ENCODE measurements at places on chromosomes 5 and 9.

DNA sequence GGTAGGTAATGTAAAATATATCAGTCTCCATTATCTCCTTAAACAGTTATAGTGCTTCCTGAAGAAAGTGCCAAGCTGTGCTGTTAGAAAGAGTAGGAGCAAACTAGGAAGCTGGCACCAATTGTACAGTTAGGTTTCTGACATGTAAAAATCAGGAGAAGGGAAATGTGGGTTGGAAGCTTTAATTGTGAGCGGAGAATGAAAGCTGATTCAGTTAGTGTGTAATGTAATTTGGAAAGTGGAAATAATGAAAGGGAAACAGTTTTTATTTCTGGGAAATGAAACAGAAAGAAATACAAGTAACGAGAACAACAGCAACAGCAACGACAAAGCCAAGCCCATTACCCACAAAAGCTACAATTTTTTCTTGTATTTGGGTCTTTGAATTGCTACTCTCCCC lies 48.8 kb upstream of the JAK2 start:
- no peak for DNase-seq

DNA sequence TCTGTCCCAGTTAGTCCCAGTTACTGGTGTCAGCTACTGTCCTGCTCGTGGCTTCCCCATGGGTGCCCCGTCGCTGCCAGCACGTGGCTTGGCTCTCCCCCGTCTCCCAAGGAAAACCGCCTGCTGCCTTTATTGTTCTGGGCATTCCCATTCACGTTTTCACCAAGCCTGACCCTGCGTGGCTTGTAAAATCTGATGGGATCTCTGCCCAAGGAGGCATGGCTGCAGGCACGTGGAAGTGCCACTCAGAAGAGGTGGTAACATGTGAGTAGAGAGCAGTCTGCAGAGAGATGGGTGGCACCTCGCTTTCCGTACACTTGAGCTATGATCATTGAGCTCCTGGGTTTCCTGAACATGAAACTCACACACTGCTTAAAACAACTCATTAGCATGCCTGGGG lies 429.2 kb upstream of the KLF4 start:
- no peak for DNase-seq

DNA sequence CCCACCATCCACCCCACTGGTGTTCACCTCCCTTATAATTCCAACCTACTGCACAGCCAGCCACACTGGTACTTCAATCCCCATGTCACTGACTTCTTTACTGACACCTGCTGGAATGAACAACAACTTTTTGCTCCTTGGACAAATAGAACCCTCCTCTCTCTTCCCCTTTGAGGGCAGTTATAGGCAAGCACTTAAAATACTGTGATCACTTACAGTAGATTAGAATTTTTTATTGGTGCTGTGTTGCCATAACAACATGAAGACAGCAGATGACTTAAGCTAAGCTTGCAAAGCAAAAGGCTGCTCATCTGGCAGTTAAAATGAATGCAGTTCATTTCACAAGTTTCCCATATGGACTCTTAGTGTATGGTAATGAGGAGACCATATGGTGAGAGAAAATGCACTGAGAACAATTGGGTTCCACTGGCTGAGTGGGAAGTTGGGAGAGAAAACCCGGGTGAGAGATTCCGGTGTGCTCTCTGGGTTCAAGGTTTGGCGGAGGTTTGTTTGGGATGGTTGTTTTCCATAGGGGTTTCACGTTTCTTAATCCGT lies 374.3 kb downstream of the EBF1 start:
- peak; percentile 85 for DNase-seq

- DNase-seq, result no peak
These were observed 47.8 kb upstream of the ADAMTS2 start for GRCh38 chr5:179393078-179393477.

GRCh38 chr9:14978022-14979000 lies 68.1 kb upstream of the FREM1 start:
- no peak for DNase-seq

DNA sequence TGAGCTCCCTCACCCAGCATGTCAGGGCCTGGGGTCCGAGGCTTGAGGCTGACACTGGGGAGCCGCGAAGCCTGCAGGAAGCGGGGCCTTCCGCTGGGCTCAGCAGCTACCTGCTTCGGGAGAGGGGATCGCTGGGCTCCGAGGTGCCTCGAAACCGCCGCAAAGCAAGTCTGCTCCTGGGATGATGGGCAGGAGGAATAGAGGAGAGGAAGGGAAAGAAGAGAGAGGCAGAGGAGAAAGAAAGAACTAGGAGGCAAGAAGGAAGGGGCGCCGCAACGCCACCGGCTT lies 1.5 kb upstream of the PRDM12 start:
- no peak for DNase-seq

GRCh38 chr5:154237946-154238345 lies 47.4 kb downstream of the GALNT10 start:
- DNase-seq, result no peak

DNA sequence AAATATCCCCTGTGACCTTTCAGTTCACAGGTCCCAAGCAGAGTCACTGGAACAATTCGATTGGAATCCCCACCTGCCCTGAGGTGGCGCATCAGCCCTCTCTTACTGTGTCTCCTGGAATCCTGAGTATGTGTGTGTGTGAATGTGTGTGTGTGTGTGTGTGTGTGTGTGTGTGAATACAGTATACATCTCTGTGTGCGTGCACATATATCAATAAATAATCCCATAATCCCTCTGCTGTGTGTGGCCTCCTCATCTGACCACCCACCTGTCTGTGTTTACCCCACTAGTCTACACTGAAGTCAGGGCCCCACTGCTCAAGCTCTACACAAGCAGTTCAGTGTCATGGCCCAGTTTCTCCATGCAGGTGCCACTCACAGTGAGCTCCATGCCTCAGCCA lies 187.4 kb downstream of the ERCC6L2 start:
- DNase-seq, result no peak

- DNase-seq, result no peak
These were observed 31.0 kb downstream of the TPPP start for GRCh38 chr5:661891-662750.

DNA sequence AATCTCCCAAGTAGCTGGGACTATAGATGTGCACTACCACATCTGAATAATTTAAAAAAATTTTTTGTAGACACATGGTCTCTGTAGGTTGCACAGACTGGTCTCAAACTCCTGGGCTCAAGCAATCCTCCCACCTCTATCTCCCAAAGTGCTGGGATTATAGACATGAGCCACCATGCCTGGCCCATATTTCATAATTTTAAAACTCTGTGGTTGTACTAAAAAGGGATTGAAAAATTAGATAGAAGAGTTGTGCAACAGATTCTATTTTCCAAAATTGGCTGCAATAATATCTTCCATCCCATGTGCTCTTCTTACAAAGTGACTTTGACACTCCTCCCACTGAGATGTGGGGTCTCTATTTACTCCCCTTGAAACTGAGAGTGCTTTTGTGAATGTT lies 7.6 kb upstream of the UHRF2 start:
- no peak for DNase-seq

DNA sequence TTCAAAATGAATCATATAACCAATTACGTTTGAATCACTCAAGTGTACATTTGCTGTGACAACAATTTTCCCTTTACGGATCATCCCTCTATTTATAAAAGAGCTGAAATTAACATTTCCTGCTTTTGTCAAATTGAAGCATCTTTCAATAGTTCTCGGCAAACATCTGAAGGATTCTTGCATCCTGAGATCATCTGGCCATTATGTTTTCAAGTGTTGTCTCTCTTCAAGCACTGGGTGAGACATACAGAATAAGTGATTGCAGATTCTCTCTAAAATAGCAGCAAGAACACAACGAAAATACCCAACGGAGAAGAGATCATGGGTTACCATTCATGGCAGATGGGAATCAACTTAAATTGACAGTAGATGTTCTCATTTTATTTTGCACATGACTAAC lies 283.4 kb upstream of the GRAMD2B start:
- DNase-seq, result no peak

- DNase-seq, result no peak
These were observed 155.7 kb upstream of the PCSK5 start for GRCh38 chr9:75734802-75735201.

DNA sequence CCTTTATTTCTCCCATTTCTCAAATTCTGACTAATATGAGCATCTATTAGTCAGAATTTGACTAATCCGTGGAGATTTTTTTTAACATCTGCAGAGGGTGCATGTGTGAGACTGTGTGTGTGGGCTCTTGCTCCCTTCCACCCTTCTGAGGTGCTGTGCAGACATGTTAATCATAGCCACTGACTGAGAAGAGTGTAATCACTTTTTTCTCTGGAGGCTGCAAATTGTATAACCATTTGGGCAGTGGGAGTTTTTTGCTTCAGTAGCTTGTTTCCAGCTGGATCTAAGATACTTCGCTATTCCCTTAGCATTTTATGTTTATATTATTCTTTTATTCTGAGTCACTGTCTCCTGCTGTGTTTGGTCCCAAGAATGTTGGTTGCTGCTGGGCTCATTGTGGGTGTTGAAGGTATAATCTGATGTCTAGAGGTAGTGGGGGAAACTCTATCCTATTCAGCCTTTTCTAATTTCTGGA lies 66.2 kb downstream of the ARHGEF28 start:
- no peak for DNase-seq

GRCh38 chr5:165397516-165397915 lies 1892.1 kb downstream of the MAT2B start:
- DNase-seq, result no peak

DNA sequence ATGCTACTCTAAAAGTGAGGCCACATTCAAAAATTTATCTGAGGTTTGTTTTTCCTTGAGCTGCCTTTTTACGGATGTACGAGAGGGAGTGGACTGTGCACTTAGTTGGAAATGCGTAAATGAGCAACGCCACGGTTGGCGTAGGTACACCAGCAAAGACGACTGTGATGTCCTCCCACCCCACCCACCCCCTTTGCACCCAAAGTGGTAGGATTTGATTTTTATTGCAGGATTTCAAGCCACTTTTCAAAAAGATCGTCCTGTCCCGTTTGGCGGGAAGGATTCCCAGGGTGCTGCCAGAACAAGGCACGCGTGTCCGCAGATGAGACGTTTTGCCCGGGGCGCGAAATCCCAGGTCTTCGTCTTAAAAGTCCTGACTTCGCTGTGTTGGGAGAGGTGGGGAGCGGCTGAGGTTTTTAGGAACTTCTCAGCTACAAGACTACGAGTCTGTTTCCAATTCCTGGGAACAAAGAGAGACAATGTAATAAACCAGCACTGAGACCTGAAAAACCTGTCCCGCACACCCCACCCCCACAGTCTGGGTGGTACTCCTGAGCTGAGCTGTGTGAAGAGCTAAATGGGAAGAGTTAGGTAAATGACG lies 1.0 kb upstream of the TLE1 start:
- DNase-seq, result peak; percentile 58

DNA sequence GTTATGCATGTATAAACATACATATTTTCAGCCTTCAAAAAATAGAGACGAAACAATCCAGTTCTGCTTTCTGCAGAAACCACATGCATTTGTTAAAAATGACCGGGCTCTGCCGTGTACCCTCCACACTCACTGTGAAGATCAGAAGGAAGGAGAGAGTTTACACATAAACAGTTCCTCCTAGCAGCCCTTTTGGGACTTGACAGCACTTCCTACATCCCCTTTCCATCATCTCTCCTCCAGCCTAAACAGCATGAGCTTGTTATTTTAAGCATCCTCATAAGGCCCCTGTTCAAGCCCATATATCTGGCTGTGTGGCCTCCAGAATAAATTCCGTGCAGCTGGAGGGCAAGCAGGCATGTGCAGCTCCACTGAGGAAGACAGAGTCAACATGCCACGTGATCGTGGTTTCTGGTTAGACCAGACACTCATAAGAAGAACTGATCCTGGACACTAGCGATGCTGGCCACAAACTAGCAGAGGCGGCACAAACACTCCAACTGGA lies 42.2 kb downstream of the NIPAL4 start:
- DNase-seq, result no peak

GRCh38 chr9:34589636-34590380 lies at the start of gene CNTFR:
TSS of gene CNTFR (minus strand) at chr9:34589724. CDS start at chr9:34568981, 20,743 bp downstream.
- peak; percentile 31 for DNase-seq

DNA sequence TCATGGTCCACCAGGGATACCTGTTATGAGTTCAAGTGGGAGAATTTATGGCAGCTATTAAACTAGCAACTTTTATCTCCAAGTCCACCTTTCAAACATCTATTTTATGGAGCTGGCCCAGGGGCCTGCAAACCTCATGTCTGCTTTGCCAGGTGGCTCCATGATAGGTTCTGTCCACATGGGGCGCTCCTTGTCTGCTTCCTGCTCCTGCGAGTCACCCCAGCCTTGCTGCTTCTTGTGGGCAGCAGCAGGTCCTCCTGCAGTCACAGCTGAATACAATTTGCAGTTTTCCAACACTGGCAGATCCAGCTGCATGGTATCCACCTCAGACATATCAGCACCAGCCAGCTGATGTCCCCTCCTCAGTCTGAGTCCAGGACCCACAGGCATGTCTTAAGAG lies 39.6 kb upstream of the FRRS1L start:
- DNase-seq, result no peak
